ENCODE measurements at places on chromosomes 11 and 22.

DNA sequence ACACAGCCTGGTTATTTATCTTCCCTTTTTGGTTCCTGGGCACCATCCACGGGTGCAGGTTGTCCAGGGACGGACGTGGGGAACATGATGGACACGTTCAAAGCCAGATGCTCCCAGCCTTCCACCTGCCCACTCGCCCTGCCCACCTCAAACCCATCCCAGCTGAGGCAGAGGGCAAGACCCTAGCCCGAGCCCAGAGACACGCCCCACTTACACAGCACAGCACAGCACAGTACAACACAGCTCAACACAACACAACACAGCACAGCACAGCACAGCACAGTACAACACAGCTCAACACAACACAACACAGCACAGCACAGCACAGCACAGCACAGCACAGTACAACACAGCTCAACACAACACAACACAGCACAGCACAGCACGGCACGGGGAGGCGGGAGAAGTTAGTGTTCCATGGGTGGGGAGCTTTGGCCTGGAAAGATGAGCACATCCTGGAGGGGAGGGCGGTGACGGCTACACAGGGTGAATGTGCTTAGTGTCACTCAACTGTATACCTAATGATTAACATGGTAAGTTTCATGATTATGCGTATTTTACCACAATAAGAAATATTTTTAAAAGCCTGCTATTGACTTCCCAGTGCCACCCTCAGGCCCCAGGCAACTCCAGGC is 1507.5 kb downstream of the BRD1 start:
- no peak for DNase-seq

GRCh38 chr11:79165908-79166307 is 274.9 kb downstream of the TENM4 start:
- DNase-seq: no peak

DNA sequence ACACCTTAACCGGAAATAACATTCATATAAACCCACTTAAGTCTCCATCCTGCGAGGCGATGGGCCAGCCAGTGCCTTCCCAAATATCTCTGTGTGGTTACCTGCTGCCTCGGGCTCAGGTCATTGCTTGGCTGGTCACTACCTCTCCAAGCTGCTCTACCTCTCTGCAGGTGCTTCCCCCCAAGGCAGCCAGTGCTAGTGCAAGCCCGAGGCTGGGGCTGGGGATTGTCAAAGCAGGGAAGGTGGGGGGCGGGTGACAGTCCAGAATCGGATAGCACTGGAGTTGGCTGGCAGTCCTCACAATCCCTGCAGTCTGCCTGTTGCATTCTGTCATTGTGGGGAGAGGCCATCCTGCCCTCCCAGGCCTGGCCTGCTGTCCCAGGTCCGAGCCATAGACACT is 11.1 kb downstream of the MCHR1 start:
- no peak for DNase-seq

DNA sequence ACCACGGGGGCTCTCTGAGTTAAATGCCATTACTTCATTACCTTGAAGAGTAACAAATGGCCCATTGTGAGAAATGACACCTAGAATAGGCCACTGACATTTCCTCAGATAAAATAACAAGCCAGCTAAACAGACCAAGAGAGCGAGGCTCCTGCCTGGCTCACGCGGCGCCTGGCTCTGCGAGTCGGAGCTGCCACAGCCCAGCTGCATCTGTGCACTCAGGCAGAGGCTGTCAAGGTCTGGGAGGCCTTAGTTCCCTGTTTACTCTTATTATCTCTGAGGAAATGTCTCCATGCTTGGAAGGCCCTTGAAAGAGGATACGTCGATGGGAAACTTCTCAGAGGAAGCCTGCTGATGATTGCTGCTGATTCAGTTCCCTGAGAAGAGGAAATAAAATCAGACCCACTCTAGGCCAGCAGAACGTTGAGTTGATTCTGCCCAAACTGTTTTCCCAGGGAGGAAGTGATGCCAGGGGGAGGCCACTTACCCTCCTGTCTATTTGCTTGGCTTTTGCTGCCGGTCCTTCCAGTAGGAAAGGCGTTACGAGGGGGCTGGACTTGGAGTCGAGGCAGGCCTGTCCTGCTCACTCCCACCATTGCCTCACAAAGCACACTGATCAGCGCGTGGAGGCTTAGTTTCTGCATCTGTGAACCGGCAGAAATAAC is 208.8 kb downstream of the TBC1D22A start:
- no peak for DNase-seq

DNA sequence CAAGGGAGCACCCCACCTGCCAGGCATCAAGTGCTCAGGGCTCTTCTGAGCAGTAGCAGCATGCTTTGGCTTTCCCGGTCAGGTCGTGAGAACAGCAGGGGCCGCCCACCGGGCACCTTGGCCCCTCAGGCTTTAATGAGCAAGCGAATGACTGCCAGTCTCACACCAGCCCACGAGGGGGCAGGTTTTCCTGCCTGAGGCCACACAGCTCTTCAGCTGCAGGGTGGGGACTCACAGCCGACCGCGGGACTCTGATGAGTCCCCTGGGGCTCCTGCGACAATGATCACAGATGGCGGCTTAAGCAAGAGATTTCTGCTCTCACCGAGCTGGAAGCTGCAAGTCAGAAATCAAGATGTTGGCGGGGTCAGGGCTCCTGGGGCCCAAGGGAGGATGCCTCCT is 14.3 kb upstream of the FGF19 start:
- peak; percentile 72 for DNase-seq

DNA sequence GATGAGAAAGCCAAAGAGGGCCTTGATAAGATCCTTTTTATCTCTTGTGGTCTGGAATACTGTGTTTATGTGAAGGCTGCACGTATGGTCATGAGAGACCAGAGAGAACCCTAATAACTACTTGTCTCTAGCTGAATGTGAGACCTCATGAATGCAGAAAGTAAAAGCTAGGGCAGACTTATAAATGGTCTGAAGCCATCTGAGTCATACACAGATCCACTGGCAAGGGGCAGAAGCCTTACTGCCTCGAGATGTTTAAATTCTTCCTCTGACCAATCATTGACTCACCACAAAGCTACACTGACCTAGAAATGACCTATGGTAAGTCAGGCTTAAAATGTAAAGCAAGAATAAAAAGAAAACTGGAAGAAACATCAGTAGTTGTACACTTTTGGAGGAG is 22.7 kb upstream of the OR4B1 start:
- DNase-seq: no peak

GRCh38 chr11:77127920-77128691 is at the start of gene MYO7A:
MYO7A (plus strand) TSS chr11:77128246; CDS start chr11:77130635, 2,389 bp downstream.
- no peak for DNase-seq

- peak; percentile 21 for DNase-seq
Measured at GRCh38 chr11:57641011-57641807, 8.5 kb downstream of the YPEL4 start.

DNA sequence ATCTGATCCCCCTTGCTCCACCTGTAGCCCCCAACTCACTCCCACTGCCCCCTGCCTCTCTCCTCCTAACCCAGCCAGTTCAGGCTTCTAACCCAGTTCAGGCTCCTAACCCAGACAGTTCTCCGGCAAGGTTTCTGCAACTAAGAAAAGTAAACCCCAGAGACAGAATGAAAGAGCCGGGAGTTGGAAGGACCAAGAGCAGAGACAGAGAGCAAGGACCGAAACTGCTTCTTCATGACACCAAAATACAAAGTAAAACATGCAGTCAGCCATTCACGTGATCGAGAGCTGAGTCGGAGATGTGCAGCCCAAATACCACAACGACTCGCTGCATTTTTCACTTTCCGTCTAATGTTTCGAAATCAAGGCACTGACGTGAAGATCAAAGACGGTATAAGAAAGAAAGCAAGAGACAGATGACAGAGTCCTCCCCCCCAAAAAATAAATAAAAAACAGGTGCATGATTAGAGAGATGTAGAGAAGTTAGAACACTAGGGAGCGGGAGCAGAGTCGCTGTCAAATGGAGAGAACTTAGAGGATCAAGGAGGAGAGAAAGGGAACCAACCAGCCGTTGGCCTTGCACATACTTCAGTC is 884 bp downstream of the IL10RA start:
- no peak for DNase-seq

- no peak for DNase-seq
Measured at GRCh38 chr22:19169002-19169946, 9.3 kb downstream of the SLC25A1 start.

- DNase-seq: no peak
Measured at GRCh38 chr11:118415739-118416068, 14.3 kb downstream of the ATP5MG start.

GRCh38 chr11:101706541-101706940 is 122.7 kb upstream of the TRPC6 start:
- no peak for DNase-seq

DNA sequence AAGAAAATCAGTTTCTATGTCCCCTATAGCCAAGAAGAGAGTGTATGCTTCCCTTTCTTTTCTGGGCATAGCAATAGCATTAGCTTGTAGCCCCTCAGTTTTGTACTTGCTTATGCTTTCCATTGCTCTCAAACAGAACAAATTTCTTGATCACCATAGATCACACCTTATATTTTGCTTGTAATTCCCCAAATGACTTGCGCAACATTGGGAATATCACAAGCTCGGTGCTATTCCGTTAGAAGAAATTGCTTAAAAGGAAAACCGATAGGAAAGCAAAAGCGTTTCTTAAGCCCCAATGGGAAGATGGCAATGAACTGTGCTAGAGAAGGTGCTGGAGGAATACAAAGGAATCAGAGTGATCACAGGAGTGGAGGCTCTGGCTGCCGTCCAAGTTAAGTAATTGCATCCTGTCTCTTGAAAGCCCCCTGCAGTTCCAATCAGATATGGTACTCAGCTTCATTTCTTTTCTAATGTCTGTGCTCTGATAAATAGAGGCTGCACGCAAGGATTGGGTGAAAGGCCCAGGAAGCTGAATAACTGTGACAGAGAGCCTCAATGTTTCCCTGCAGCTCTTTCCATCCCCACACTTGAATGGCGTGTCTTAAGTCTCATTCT is 182.1 kb upstream of the KIRREL3 start:
- no peak for DNase-seq

DNA sequence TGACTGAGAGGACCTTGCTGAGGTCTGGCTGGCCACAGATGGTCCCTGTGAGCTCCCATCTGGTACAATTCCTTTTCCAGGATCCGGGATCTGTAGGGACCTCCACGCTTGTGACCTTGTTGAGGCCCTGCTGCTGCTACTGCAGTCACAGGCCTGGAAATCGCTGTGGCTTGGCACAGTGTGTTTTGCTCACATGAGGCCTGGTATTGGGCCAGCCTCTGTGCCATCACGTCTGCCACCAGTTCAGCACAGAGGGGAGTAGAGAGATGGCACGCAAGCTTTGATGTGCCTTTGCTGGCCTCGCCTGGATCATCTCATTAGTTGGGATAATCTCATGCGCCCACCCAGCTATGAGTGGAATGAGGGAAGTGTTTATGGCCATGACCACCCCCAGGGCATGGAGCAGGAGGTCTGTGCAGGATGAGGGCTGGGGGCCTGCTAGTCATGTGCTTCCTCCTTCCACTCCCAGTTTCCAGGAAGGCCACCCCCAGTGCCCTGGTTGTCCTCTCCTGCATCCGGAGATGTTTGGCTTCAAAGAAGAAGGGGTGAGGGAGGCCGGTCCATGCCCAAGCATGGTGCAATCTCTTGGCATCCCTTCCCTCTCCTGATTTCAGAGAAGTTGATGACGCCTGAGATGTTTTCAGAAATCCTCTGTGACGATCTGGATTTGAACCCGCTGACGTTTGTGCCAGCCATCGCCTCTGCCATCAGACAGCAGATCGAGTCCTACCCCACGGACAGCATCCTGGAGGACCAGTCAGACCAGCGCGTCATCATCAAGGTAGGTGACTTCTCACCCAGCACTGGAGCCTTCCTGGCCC is 22.4 kb downstream of the DERL3 start:
- peak; percentile 83 for DNase-seq

- no peak for DNase-seq
Measured at GRCh38 chr11:103806130-103806895, 230.1 kb upstream of the DDI1 start.

GRCh38 chr22:49657275-49657973 is 170.2 kb downstream of the BRD1 start:
- no peak for DNase-seq

GRCh38 chr22:39989633-39990032 is 5.1 kb upstream of the FAM83F start:
- DNase-seq: no peak

- no peak for DNase-seq
Measured at GRCh38 chr22:37893583-37893983, 12.5 kb upstream of the MICALL1 start.

DNA sequence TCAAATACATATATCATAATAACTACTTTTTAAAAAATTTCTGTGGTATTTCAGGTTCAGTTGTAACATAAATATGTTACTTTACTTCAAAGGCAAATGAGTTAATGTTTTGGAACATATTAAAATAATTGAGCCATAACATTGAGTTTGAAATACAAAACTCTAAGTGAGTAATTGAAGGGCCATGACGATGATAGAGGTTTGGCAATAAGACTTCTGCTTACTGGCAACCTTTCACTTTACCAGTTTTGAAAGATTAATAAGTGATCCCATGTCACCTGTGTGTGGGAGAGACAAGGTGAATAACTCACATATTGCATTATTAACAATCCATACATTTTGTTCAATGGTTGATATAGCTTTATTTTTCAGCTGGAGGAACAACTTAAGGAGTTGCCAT is 144.4 kb downstream of the GRIA4 start:
- DNase-seq: no peak

GRCh38 chr11:78344094-78344493 is 73.5 kb downstream of the GAB2 start:
- no peak for DNase-seq

- DNase-seq: no peak
Measured at GRCh38 chr11:85672105-85672902, 7.4 kb upstream of the CREBZF start.
